ENCODE measurements at places on chromosomes 6 and 20. TPM values are rescaled to one million over a fixed set of nuclear protein-coding genes. Genes with fewer than 3 reads are reported as not detected.

The GPX5 gene
- polyA plus RNA-seq = not detected

The VEGFA gene
- 0.01 TPM for polyA plus RNA-seq

The BMP6 gene
- polyA plus RNA-seq = not detected

The WFDC10B gene
- not detected for polyA plus RNA-seq

The CRISP3 gene
- polyA plus RNA-seq = not detected

The FUT9 gene
- polyA plus RNA-seq = not detected

The SIRPD gene
- polyA plus RNA-seq = not detected

The RPP21 gene
- 93.6 TPM for polyA plus RNA-seq

The SNAP91 gene
- polyA plus RNA-seq = not detected

The SYCP2 gene
- polyA plus RNA-seq = 0.32 TPM

The DLGAP4 gene
- polyA plus RNA-seq = 15.2 TPM

The KIF25 gene
- polyA plus RNA-seq = not detected

The GABRR2 gene
- polyA plus RNA-seq = not detected

The TENT5A gene
- 3.2 TPM for polyA plus RNA-seq

The SCP2D1 gene
- polyA plus RNA-seq = not detected

The PTK7 gene
- not detected for polyA plus RNA-seq

The TRIM15 gene
- not detected for polyA plus RNA-seq

The ELMO2 gene
- polyA plus RNA-seq = 56.1 TPM

The ELOVL2 gene
- not detected for polyA plus RNA-seq

The WFDC2 gene
- not detected for polyA plus RNA-seq

The STX16 gene
- polyA plus RNA-seq = 22.8 TPM

The GRM1 gene
- not detected for polyA plus RNA-seq

The SMIM26 gene
- polyA plus RNA-seq = 248 TPM

The SDHAF4 gene
- polyA plus RNA-seq = 7.1 TPM

The DDO gene
- not detected for polyA plus RNA-seq

The NUDT3 gene
- polyA plus RNA-seq = 9.7 TPM

The SCUBE3 gene
- 0.11 TPM for polyA plus RNA-seq

The SLC24A3 gene
- not detected for polyA plus RNA-seq

The RBPJL gene
- polyA plus RNA-seq = not detected

Data from CD4-positive, CD25-positive, alpha-beta regulatory T cell (primary cell).